ENCODE measurements at places on chromosomes 1 and 21.

DNA sequence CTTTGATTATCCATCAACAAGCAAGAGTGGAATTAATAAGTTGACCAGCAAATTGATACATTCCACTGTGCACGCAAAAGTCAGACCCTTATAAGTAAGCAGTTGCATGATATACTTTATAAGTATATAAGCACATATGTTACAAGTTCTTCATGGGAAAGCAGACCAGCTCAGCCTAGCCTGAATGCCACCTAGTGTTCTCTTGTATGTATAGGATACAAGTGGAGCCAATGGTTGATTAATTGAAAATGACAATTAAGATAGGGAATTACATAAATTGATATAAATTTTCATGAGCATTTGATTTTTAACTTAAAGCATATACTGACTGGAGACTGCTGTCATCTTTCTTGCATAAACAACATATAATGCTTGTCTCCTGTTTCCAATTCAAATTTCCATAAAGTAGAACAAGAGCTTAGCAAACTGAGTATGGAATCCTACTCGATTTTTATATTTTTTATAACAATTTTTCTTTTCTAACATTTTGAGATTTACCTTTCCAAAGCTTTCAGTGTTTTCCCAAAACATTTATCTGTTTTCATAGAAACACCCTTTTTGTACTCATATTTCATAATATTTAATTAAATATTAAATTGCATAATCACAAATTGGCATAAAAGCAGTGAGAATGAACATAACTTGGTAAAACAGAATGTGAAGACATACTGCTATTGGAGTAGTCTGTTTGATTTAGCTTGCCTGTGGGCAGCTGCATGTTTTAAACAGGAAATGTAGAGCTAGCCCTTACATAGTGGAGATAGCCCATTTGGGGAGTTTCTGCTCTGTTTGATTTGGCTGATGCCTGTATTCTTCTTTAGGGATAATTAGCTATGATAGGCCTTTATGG lies 62.8 kb downstream of the MAGI3 start:
- DNase-seq: no peak

DNA sequence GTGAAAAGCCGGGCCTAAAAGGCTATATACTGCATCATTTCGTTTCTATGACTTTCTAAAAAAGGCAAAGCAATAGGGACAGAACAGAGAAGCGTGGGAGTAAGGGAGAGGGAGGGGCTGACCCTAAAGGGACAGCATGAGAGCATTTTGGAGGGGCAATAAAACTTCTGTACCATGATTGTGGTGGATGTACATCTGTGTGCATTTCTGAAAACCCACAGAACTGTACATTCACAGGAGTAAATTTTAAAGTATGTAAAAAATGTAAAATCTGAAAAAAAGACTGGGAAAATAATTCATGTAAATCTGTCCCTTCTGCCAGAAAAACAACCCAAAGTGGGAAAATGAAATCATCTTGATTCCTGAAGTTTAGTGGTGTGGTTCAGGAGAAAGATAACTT lies 235.4 kb downstream of the CENPF start:
- no peak for DNase-seq

DNA sequence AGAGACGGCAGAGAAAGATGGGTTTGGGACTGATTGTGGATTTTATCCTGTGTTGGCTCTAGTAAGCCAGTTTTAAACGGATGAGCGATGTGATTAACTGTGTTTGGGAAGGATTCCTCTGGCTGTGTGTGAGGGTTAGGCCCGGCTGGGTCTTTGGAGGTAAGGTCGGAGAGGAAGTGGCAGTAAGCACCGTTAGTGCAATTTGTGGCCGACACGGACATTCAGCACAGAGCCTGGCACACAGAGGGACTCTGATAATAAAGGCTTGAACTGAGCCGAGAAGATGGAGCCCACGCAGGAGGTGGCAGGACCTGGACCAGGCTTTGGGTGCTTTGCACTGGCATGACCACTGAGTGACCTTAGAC lies 1.3 kb downstream of the MTFR1L start:
- no peak for DNase-seq

- peak; percentile 41 for DNase-seq
Measured at GRCh38 chr1:200302192-200302920, 107.5 kb downstream of the ZNF281 start.

DNA sequence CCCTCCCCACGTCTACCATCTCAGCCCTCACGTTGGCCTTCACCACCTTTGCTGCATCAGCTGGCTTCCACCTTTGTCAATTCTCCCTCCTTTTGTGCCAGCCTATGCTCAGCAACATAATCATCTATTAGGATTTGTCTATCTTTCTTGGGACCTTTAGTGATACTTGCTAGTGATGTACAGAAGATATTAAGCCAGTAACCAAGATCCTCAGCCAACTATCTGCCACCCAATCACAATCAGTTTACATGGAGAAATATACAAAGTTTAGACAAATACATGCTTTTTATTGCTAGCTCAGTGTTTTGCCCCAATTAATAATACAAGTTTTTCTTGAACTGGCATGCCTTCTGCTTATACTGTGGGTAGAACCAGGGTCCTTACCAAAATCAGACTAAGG lies 172.3 kb downstream of the TPR start:
- no peak for DNase-seq

- DNase-seq: no peak
Measured at GRCh38 chr1:94723894-94724293, 96.3 kb upstream of the SLC44A3 start.

- no peak for DNase-seq
Measured at GRCh38 chr1:106921186-106921585, 135.3 kb upstream of the PRMT6 start.

DNA sequence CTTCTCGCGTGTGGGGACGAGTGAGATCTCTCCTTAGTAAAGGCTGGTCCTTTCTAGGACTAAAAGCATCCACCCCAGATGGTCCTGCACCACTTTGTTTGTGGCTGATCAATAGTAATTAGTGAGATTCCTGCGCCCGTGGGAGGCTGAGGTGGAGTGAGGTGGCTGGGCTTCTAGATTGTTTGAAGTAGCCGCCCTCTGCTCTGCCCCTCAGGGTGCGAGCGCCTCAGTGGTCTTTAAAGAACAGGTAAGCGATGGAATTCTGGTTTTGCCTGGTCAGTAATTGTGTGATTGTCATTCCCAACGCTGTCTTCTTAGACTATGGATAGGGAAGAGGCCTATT lies 20.7 kb downstream of the PEX14 start:
- DNase-seq: no peak

DNA sequence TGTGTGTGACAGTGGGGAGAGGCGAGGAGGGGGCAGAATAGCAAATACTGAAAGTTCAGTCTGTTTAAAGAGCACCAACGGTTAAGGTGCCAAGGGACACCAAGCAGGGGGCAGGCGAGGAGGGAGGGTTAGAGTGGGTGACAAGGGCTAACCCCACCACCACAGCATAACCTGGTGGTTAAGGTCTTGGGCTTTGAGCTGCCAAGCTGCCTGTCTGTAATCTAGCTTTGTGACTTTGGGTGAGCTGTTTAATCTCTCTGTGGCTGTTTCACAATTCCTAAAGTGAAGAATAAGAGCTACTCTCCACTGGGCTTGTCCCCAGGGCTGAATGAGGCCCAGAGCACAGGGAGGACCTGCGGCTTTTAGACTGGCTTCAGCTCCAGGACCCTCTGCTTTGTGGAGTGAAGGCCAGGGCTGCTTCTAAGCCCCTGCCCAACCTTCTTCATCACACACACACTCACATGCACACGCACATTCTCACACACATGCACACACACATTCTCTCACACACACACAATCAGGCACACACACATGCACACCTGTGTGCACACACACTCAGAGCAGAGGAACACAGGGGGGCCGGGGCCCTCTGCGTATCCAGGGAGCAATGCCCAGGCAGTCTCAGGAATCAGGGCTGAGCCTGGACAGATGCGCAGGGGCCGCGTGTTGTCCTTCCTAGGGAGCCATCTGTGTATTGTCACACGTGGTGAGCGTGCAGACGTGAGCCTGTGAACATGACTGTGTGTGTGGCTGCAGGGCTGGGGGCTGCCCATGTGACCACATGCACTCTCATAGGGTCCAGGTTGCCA lies 101.6 kb upstream of the TARDBP start:
- no peak for DNase-seq

Data from GM12892 (cell line).